ENCODE measurements at places on chromosomes 3 and 15. TPM values are rescaled to one million over a fixed set of nuclear protein-coding genes. Genes with fewer than 3 reads are reported as not detected.

GRCh38 chr3:20401253-20401652, 215.2 kb upstream of the SGO1 start:
- DNase-seq, result no peak

DNA sequence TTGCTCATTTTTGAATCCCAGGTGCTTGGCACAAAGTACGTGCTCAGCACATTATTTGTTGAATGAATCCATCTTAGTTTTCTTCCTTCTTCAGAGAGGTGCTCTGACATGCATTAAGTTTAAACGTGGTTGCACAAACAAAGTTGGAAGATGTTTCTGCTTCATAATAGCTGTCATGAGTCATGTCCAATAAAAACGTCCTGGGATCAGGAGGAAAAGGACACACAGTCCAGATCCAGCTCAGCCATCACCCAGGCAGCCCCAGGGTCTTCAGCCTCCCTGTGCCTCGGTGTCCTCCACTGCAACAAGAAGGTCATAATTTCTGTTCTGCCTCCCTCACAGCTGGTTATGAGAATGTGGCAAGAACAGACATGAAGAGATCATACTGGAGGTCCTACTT, 55.4 kb downstream of the CCNL1 start:
- DNase-seq, result no peak

Gene MAPKAPK3
- 88.2 TPM for total RNA-seq

- no peak for DNase-seq
Observed at GRCh38 chr3:184761075-184761841, 49.4 kb upstream of the MAGEF1 start.

DNA sequence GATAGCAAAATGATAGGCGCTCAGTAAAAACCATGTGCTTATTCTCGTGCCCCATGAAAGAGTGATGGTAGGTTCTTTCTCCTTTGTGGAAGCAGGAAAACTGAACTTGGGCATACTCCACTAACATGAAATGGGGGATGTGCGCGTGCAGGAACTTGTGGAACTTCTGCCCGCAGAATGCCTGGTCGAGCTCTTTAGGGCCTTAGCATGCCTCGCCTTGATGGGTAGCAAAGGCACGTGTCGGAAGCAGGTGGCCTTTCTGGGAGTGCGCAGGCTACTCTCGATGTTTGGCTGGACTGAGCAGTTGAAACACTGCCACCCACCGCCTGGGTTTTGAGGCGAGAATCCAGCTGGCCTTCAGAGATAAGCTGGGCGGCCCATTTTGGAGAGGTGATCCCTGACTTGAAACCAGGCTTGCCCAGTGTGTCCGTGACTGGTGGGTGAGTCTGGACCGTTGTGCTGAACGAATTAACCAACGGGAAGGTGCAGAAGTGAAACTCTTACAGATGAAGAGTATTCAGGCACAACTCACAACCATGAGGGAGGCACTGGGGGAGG, 842 bp downstream of the PCCB start:
- DNase-seq, result peak; percentile 8

DNA sequence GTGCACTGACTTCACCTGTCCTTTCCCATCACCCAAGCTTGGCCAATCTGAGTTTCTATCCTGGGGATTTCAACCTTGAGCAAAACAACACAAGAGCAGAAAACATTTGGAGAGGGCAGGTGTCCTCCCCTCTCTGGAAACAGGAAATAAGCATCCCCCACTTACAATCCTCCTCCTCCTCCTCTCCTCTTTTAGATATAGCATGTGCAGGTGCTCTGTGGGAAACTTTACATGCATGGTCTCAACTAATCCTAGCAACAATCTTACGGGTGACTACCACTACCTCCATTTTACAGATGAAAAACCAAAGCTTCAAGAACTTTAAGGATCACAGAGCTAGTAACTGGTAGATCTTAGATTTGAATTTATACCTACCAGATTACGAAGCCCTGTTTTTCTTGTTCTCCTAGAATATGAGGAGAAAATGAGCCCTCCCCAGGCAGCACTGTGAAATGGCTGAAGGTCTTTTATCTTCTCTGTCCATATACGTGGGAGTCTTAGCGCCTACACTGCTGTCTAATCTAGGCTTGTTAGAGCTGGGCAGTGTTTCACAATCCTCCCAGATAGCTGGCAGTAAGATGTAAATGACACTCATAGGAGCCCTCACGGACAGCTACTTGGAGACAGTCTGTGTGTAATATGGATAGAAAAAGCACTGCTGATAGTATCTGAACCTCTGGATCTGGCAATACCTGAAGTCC, 301.2 kb upstream of the PROK2 start:
- peak; percentile 13 for DNase-seq

- DNase-seq, result no peak
Observed at GRCh38 chr3:122394173-122394572, 10.2 kb downstream of the FAM162A start.

GRCh38 chr15:74497584-74497983, 36.6 kb upstream of the UBL7 start:
- no peak for DNase-seq

Gene ITGA11
- total RNA-seq, result 0.12 TPM

Gene ABHD17C
- 1.4 TPM for total RNA-seq

- DNase-seq, result peak; percentile 64
Observed at GRCh38 chr3:13515786-13516759, 32.9 kb upstream of the FBLN2 start.

DNA sequence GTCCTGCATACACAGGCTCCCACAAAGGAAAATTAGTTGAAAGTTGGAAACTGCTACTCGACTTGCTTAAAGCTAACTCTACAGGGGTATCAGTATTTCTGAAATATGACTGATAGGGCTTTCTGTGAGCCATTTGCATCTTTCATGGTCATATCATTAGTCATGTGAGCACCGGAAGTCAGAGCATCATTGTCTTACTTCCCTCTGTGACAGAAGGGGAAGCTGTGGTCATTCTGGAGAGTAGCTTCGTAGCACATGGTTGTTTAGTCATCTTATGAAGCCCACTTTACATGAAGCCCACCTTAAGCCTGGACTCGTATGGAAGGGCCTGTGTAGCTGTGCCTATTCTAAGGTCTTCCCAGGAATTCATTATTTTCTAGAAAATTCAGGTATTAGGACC, 69.0 kb downstream of the COL6A5 start:
- no peak for DNase-seq

DNA sequence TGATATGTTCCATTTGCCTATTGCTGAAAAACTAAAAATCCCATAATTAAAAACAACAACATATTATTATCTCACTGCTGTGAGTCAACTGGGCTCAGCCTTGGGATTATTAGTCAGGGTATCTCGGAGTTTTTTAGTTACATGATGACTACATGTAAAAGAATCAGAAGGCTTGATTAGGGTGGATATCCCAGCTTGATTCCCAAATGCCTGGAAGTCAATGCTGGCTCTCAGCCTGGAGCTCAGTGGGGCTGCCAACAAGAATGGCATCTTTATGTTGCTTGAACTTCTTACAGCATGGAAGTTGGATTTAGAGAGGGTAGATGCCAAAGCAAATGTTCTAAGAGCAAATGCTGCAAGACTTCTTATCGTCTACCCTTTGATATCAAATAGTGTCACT, 278.5 kb downstream of the PLOD2 start:
- no peak for DNase-seq

Measured in cardiac muscle cell (in vitro differentiated cells and primary cell).